ENCODE measurements at places on chromosomes 12 and 14.
A peak's percentile ranks its signal among the peaks of the same experiment; 100 is the strongest.

GRCh38 chr14:104388011-104388521 lies 191.5 kb upstream of the C14orf180 start:
- no peak for DNase-seq

GRCh38 chr14:94239406-94239805 lies 53.7 kb downstream of the SERPINA10 start:
- DNase-seq: no peak

GRCh38 chr12:131085125-131085815 lies 131.6 kb downstream of the ADGRD1 start:
- no peak for DNase-seq

DNA sequence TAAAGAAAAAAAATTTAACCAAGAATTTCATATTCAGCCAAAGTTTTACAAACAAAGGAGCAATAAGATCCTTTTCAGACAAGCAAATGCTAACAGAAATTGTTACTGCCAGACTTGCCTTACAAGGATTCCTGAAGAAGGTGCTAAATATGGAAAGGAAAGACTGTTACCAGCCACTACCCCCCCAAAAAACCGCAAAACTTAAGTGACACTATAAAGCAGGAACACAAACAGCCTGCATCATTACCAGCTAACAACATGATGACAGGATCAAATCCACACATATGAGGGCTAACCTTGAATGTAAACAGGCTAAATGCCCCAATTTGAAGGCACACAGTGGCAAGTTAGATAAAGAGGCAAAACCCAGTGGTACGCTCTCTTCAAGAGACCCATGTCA lies 55.7 kb downstream of the APOBEC1 start:
- no peak for DNase-seq

DNA sequence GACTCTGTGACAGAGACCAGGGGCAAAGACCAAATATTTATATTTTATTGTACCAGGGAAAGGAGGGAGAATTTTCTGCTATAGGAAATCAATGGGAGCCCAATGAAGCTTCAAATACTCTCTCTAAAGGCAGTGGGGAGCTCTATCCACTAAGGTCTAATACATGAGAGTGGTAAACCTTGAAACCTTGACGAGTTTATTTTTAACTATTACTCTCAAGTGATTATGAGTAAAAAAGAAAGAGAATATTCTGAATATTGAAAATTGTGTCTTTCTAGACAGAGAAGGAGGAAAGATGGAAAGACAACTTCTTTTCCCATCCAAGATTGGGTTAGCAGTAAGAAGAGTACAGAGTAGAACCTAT lies 1722.1 kb upstream of the SEL1L start:
- DNase-seq: no peak

- no peak for DNase-seq
Observed at GRCh38 chr12:24021164-24021502, 71.7 kb upstream of the SOX5 start.

- peak; percentile 85 for DNase-seq
Observed at GRCh38 chr12:26402648-26403047, 207.3 kb downstream of the SSPN start.

GRCh38 chr12:14396071-14396470 lies 30.6 kb downstream of the ATF7IP start:
- DNase-seq: no peak

DNA sequence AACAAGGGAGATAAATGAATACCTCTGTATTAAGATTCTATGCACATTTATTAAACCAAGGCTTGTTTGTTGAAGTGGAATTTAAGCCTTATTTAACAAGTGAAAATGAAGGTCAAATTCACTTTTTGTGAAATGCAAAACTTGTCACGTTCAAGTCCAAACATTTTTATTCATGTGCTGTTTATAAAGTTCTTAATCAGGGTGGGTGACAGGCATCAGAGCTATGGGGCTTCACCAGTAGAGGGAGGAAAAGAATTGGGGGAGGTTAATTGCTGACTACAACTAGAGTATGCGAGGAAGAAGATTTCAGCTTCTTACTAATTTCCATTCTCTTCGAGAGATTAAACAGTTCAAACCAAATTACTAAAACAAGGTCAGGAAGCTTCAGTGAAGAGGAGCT lies 9.7 kb downstream of the MOK start:
- DNase-seq: no peak

GRCh38 chr12:52370926-52371608 lies 3.8 kb upstream of the KRT85 start:
- DNase-seq: no peak

DNA sequence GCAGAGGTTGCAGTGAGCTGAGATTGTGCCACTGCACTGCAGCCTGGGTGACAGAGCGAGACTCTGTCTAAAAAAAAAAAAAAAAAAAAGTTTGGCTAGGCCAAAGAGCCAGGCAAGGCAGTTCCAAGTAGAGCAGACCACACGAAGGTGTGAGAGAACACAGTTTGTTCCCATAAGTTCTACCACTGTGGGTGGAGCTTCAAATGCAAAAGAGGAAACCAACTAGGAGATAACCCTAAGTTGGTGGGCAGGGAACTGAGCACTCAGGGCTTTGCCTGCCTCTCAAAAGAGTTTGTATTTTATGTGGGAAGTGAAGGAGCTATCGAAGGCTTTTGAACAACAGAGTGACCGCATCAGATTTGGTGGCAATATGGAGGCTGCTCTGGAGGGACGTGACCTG lies 15.1 kb downstream of the SOCS2 start:
- no peak for DNase-seq

- no peak for DNase-seq
Observed at GRCh38 chr14:103332143-103332919, 1.7 kb upstream of the EIF5 start.

DNA sequence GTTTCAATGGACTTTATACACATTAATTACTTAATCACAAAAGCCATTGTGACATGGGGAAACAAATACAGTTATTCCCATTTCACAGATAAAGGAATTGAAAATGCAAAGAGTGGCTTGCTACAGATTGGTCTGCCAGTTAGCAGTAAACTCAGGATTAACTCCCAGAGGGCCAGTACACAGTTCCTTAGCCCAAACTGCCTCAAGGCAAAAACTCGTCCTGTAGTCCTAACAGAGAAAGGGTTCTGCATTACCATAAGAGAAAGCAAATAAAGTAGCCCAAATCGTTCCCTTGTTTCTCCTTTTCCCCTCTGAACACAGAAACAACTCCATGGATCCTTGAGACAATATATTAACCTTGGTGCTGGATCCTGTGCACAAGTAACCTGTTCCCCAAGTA lies 274.4 kb downstream of the LRIG3 start:
- no peak for DNase-seq

- no peak for DNase-seq
Observed at GRCh38 chr14:85027681-85028370, 502.1 kb upstream of the FLRT2 start.

DNA sequence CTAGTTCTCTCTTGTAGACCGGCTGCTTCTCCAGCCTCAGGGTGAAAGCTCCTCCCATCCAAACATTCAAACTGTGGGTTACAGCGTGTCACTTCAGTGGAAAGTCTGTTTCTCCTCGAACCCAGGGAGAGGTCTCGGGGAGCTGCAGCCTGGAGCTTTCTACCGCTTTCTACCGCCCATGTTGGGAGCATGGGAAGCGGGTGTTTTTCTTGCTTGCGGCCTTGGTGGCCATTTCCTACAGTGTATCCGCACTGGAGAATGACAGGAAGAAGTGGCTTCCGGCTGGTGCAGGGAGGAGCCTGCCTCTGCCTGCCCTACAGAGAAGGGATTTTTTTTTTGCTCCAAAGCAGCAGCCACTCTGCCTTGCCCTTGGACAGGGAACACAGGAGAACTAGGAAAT lies 21.2 kb downstream of the ZFP36L1 start:
- DNase-seq: no peak

DNA sequence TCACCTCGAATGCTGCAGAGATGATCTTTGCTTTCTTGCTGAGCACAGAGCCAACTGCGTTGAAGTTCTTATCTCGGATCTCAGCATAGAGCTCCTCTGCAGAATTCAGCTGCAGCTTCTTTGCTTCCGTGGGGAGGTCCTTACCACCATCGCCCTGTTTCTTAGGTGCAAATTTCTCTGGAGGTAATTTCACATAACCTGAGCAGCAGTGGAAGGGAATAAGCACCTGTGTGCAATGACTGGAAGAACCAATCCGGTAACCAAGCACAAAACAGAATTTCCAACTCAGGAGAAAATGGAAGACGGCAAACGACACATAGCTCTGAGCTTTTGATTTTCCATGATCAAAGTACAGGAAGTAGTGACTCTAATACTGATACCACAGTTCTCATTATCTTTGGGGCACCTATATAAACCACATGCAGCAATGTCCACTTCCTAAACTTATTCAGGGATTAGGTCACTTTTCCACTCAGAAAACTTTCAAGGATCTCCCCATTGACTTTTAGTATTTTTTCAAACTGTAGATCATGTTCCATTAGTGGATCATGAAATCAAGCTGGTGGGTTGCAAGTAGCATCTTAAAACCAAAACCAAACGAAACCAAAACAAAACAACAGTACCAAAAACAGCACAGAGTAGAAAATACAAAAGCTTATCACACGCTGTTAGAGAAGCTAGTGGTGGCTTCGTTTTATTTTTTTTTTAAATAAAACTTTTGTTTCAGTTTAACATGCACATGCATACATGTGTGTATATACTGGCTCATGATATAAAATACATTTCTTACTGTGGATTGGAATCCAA lies 18.9 kb upstream of the DIABLO start:
- no peak for DNase-seq

DNA sequence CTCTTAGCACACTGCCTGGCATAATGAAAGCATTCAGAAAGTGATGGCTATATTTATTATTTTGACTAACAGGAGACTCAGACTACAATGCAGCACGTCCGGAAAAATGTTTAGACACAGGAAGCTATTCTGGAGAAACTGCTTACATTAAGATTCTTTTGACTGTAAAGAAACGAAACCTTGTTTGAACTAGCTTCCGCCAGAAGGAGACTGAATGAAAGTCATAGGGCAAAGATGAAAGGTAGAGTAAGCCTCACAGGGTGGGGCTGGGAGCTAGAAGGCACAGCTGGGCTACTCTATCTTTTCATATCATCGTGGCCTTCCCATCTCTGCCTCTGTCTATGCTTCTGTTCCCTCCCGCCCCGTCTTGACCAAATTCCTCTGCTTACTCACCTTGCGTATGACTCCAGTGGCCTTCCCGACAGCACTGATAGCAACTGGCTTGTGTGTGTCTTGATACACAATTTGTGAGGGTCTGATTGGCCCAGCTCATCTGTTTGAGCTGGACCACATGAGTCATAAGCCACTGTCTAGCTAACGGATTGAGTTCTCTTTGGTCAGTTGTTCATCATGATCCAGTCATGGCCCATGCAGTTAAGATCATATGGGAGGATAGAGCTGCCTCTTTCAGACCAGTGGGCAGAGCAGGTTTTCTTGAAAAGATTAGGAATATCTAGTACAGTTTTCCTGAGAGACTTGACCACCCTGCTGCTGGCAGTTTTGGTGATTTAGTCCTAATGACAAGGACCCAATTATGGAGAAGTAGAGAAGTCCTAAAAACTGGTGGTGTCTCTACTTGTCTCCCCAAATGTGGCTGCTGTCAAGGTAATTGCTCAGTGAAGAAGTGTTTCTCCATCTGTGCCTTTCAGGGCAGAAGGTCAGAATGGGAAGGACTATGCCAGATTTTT lies 151.5 kb upstream of the SLC38A2 start:
- DNase-seq: peak; percentile 88

DNA sequence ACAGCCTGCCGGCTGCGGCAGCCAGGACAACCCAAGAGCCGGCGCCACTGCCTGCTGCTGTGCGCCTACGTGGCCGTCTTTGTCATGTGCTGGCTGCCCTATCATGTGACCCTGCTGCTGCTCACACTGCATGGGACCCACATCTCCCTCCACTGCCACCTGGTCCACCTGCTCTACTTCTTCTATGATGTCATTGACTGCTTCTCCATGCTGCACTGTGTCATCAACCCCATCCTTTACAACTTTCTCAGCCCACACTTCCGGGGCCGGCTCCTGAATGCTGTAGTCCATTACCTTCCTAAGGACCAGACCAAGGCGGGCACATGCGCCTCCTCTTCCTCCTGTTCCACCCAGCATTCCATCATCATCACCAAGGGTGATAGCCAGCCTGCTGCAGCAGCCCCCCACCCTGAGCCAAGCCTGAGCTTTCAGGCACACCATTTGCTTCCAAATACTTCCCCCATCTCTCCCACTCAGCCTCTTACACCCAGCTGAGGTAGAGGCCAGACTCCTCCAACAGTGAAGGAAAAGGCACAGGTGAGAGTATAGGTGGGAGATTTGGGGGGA lies 10.3 kb downstream of the ZBTB39 start:
- no peak for DNase-seq

DNA sequence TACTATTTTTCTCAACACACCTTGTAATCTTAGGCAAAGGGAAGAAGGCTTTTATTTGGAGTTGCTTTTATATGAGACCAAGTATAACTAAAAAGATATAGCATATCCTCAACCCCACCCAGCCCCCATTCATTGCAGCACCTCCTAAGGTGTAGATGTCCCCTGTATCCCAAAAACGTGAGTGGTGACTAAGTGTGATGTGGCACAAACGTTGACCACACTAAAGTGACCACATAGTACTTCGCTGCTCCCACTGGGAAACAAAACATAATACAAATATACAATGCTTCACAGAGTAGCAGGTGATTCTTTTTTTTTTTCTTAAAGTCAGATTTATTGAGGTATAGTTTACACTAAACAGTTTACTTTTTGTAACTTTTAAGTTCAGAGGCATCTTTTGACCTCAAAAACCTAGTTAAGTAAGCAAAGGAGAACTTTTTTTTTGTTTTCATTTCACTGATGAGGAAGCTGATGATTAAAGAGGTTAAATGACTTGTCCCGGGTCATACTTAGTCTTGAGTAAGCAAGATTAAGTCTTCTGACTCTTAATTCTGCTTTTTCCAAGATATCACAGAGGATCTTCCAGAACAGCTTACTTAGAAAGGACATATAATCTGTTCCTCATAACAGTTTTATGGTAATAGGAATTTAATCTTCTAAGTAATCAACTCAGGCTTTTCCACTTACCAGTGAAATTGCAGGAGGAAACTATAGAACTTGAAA lies 245.2 kb upstream of the PLEKHG7 start:
- no peak for DNase-seq

GRCh38 chr12:24901576-24902461 lies 47.1 kb downstream of the BCAT1 start:
- DNase-seq: no peak

GRCh38 chr12:53427905-53428594 lies 4.4 kb downstream of the AMHR2 start:
- peak; percentile 97 for DNase-seq

DNA sequence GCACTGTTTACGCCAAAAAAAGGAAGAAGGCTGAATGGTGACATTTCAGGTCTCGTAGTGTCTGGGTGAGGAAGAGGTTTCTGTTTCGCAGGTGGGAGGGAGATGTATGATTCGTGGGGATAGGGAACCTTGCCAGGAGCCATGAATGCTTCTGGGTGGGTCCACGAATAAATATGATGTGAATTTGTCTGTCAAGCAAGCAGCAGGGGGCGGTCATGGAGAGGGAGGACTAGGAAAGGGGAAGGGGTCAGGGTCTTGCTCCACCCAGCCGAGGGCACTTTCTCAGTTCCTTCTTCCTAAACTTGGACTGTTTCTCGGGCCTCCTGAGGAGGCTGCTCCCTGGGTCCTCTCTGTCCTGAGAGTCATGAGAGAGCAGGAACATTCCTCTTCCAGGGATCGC lies 72.5 kb downstream of the LGMN start:
- DNase-seq: no peak

- no peak for DNase-seq
Observed at GRCh38 chr12:58781609-58782008, 138.7 kb downstream of the LRIG3 start.
